Right hindlimb (tissue), 1 donor: ENCODE measurements at places on chromosomes 16 and 17.

GRCh38 chr16:12681653-12682052 lies 122.0 kb downstream of the CPPED1 start:
- no peak for DNase-seq

DNA sequence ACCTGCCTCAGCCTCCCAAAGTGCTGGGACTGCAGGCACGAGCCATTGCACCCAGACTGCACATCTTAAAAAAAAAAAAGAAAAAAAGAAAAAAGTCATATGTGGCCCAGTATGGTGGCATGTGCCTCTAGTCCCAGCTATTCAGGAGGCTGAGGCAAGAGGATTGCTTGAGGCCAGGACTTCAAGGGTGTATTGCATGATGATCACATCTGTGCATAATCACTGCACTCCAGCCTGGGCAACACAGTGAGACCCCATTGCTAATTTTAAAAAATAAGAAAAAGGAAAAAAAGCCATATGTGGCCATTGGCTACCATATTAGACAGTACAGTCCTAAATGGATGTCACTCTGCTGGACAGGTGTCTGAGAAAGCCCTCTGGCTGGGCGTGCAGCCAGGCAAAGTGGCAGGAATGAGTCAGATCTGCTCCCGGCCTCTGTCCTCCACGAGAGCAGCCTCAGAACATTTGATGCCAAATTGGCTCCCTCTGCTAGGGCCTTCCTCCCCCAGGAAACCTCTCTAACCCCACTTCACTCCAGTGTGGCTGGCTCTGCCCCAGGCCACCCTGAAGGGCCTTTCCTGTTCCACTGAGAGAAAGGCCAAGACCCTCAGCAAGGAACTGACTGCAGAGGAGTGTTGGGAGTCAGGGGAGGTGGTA lies 14.7 kb downstream of the CA7 start:
- DNase-seq, result no peak

GRCh38 chr17:7191571-7192270 lies 12.6 kb upstream of the ASGR1 start:
- peak; percentile 66 for DNase-seq

DNA sequence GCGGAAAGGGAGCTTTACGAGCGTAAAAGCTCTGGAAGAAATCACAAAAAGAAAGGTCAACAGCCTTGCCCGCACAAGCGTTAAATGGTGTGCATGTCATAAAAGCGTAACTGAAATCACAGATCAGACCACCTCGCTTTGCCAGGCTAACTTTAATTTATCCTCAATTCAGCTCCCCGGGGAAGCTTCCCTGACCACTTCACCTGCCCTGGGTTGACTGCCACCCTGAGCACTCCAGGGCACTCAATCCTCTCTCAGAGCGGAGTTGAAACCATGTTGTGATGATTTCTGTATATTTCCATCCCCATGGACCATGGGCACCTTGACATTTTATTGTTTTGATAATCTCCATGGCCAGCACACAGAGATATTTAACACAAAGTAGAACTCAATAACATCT lies 16.1 kb upstream of the NAGS start:
- DNase-seq, result no peak

- DNase-seq, result no peak
These were observed 994 bp downstream of the IGFBP4 start for GRCh38 chr17:40443988-40444899.

GRCh38 chr17:28975646-28976045 lies 24.3 kb upstream of the PHF12 start:
- no peak for DNase-seq

- DNase-seq, result no peak
These were observed 6.2 kb downstream of the MPP2 start for GRCh38 chr17:43900858-43901754.

DNA sequence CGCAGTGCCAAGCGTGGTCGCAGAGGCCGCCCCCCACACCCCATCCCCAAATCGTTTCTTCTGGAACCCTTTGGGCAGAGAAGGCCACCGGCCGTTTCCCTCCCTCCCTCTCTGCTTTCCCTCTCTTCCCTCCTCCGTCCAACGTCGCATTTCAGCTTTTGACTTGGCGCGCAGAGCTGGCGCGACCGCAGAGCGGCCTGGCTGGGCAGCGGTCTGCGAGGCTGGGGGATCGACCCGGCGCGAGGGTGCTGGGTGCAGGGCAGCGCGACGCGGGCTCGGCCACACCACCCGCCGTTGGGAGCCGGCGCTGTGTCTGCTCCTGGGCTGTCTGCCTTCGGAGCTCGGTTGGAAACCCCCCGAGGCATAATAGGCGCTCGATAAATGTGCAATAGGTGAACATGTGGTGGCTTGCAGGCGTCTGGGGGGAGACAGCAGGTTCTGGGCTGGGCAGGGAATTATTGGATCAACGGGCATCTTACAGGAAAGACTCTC lies 2.8 kb upstream of the NTN3 start:
- DNase-seq, result peak; percentile 71

DNA sequence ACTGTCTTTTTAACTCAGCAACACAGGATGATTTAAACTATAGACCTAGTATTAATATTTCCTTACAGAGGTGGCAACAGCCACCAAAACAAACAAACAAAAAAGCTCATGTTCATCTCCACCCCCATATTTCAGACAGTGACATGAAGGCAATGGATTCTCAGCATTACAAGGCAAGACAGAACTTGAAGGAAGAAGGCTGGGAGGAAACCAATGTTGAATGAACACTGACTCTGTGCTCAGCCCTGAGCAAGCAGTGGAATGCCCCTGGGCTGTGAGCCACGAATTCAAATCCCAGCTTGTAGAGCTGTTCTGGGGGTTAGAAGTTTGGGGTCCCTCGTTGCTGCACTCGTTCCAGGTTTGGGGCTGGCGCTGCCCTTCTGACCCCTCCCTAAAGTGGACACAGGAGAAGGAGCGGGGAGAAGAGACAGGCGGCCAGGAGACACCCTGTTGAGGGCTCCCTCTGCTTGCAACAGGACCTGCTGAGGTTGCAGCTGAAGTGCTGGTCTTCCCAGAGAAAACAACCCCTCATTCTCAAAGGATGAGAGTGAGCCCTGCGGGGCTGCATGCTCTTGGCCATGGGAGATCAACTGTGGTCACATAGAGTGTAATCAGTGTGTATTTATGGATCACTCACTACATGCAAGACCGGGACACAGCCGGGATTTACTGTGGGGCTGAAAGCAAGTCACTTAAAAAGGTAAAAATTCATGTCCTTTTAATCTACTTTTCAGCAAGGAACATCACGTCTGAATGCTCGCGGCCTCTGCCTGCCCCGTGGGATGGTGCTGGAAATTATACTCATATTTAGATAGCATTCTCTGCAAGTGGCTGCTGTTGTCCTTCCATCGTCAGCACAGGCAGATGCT lies 34.3 kb downstream of the MYH3 start:
- no peak for DNase-seq

- no peak for DNase-seq
These were observed 289.8 kb downstream of the CEP112 start for GRCh38 chr17:65902155-65902554.

DNA sequence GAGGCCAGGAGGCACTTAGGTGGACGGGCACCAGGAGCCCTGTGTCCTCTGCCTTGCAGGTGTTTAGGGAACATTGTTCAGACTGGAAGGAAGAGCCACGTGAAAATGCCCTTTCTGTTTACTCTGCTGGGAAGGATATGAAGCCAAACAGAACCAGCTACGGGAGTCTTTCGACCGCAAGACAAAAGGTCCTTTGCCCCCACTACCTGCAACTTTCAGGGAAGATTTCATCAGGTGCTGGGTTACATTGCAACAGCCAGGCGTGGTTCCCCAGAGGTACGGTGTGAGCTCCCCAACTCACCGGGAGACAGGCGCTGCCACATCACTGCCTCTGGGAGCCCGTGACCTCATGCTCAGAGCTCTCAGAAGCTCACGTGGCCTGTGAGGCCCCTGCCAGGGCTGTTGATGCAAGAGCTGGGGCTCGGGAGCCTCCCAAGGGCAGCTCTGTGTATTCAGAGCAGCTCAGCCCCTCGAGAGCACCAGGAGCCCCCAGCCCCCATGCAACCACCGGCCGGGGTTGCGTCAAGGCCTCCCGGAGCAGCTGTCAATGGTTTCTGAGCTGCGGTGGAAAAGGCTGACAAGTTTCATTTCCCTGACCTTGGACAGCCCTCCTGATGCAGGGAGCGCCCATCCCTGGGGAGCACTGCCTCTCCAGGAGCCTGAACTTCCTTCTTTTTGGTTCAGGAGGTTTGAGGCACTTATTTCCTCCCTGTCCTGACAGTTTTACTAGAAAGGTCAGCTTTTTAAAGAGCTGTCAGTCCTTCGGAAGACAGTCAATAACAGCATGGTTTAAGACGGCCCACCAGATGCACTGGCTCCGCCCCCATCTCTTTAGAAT lies 42.1 kb downstream of the TBC1D16 start:
- DNase-seq, result peak; percentile 70

- DNase-seq, result no peak
These were observed 5.0 kb upstream of the HSD3B7 start for GRCh38 chr16:30980023-30980371.

GRCh38 chr16:89332243-89332901 lies 114.9 kb downstream of the ZNF778 start:
- DNase-seq, result no peak

DNA sequence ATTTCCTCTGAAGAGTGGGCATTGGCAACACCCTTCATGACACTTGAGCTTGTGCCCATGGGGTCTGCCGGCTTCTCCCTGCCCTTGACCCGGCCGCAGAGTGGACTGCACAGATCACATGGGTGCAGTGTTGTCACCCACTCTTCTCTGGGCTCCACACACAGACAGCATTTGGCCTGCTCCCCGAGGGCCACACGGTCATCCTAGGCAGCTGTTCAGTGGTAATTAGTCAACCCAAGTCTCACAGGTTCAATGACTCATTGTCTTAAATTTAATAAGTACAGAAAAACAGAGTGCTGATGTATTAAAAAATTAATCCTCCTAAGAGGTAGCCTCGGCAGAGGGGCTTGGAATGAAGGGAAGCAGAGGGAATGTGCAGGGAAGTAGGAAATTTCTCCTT lies 204.8 kb downstream of the MSI2 start:
- no peak for DNase-seq

DNA sequence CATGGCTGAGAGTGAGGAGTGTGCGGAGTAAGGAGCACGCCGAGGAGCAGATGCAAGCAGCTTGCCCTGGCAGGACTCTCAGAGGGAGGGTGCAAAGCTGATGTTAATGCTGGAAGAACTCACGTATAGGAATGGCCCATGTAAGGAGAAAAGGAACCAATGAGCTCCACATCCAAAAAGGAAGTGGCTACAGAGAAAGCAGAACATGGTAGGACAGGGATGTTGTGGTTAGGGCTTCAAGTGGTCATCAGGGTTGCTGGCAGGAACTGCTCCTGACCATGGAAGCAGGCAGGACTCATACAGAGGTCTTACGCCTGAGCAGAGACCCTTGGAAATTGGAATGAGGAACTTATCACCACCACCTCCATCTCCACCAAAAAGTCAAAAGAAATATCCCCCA lies 5.2 kb downstream of the MYO1D start:
- no peak for DNase-seq

DNA sequence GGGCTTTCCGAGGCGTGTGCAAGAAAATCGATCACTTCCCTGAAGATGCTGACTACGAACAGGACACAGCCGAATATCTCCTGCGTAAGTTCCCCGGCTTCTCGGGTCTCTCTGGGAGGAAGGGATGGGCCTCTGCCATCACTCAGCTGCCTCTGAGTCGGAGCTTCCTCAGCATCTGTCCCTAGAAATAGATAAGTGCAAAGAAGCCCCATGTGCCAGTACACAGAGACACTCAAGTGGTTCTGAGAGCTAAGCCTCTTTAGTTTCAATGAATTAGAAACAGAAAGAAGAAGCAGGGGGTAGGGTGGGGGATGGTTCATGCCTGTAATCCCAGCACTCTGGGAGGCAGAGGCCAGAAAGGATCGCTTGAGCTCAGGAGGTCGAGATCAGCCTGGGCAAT lies 90.6 kb downstream of the CACNG3 start:
- no peak for DNase-seq

DNA sequence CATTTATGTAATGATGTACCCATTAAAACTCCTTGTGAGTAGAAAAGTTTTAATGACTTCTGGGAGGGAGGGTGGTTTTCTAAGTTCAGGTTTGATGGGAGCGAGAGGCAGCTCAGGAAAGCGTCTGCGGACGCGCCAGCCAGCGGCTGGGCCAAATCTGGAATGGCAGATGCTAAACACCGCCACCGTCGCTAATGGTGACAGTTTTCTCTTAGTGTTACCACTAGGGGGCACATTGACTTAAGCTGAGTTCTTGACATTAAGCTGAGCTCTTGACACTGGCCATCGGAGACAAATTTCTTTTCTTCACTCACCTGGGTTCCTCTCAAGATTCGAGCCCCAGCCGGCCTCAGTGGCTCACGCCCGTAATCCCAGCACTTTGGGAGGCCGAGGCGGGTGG lies 6.7 kb downstream of the TRPV1 start:
- DNase-seq, result no peak

- no peak for DNase-seq
These were observed 54.9 kb downstream of the CYLD start for GRCh38 chr16:50796829-50797228.

GRCh38 chr17:17525956-17526355 lies 29.8 kb upstream of the RASD1 start:
- DNase-seq, result no peak

- DNase-seq, result no peak
These were observed 147.4 kb downstream of the SEC14L1 start for GRCh38 chr17:77288115-77288619.

- no peak for DNase-seq
These were observed 43.7 kb upstream of the ZNF750 start for GRCh38 chr17:82883419-82884031.

- DNase-seq, result no peak
These were observed 183.7 kb downstream of the SNX29 start for GRCh38 chr16:12160249-12160648.

DNA sequence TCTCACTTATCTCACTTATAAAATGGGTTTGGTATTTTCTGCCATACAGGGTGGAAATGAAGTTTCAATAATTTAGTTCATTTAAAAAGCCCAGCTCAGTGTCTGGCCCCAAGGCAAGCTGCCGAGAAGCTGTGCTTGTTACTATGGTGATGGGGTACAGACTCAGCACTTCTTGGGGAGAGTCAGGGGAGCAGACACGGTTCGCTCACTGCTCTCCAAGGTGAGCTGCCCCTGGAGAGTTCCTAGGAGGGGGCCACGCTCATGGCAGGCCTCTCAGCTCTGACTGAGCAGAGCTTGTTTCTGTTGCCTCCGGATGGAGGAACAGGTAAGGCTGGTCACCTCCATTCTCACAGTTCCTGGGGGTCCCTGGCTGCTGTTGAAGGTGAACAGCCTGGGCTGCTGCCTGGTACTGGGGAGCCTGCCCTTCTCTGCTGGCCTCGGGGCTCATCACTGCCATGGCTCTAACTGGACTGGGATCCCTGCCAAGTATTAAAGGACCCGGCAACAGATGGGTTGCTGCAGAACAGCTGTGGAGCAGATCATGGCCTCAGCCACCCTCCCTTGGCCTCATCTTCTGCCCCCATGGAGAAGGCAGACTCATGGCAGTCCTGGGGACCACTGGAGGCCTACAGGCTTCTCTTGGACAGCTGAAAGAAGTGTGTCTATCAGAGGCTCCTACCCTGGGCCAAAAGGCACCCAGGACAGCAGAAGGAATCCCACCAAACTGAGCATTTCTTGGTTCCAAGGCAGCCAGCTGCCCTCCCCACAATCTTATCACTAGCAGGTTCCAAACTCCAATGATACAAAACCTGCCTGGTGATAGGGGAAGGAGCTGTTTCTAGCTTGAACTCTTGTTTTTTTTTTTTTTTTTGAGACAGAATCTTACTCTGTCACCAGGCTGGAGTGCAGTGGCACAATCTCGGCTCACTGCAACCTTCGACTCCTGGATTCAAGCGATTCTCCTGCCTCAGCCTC lies 25.9 kb upstream of the SPATA32 start:
- peak; percentile 76 for DNase-seq

GRCh38 chr16:38941-39892 lies 14.2 kb downstream of the POLR3K start:
- no peak for DNase-seq

- DNase-seq, result no peak
These were observed 33.0 kb upstream of the ZNF750 start for GRCh38 chr17:82872591-82873520.
